ENCODE measurements at places on chromosomes 1 and 21.

DNA sequence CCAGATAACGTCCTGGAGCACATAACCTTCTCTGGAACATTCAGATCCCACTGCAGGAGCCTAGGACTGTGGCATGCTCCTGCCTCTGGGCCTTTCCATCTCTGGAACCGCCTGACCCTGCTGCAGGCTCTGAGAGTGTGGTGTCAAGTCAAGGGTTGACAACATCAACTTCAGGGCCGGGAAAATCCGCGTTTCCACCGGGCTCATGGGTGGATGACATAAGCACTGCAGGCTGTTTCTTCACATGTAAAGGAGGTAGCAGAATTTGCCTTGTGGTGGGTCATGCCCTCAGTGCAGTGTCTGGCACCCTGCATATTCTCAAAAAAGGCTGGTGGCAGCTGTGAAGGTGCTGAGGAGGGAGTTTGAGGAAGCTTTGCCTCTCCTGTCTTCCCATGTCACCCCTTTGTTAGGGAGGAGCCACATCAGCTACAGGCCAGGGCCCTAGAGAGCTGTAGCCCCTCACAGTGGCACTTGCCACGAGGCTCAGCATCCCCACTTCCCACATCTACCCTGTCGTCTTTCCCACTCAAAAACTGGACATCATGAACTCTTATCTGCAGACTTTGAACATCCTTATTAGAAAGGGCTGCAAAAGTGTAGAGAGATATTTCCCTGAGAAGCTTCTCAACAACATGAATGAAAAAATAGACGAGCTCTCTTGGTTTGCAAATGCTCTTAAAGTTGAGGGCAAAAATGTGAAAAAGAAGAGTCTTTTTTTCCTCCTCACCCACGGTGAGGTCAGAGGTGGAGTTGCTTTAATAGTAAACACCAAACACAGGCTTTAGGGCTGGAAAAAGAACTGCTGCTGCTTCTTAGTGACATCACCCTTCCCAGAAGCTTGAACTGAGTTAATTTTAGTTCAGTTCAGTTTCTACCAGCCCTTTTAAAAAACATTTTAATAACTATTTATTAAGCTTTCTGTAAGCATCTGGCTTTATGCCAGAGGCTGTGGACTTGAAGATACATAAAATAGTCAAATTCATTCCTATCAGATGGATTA is 121.3 kb downstream of the HUNK start:
- no peak for DNase-seq

- DNase-seq = no peak
Measured at GRCh38 chr1:8427986-8428385, 110.1 kb downstream of the SLC45A1 start.

DNA sequence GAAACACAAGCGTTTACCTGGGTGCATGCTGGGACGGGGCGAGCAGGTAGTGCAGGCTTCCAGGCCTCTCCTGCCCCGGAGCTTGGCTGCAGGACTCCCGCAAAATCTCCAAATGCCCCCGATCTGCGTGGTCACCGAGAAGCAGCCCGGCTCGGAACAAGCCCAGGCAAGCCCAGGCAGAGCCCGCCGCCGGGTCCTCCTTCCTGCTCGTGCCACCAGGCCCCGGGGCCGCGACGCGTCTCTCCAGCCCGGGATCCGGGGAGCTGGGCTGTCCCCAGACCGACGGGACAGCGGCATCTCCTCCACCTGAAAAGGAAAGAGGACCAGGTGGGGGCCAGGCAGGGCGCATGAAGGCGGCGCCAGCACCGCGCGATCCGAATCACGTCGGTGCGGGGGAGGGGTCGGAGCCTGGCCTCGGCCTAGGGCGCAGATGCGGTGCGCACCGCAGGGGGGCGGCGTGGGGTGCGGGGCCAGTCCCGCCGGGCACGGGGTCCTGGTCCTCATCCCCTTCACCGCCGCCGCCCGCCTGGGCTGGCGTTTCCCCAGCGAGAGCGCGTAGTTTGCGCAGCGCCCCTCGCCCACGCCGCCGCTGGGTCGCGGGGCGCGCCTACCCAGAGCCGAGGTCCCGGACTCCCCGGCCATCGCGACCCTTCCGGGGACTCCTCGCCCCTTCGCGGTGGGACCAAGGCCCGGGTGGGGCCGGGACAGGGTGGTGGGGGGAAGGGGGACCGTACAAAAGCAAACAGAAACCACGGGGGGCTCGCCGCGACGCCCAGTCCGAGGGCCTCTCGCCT is 52.4 kb upstream of the H6PD start:
- no peak for DNase-seq

DNA sequence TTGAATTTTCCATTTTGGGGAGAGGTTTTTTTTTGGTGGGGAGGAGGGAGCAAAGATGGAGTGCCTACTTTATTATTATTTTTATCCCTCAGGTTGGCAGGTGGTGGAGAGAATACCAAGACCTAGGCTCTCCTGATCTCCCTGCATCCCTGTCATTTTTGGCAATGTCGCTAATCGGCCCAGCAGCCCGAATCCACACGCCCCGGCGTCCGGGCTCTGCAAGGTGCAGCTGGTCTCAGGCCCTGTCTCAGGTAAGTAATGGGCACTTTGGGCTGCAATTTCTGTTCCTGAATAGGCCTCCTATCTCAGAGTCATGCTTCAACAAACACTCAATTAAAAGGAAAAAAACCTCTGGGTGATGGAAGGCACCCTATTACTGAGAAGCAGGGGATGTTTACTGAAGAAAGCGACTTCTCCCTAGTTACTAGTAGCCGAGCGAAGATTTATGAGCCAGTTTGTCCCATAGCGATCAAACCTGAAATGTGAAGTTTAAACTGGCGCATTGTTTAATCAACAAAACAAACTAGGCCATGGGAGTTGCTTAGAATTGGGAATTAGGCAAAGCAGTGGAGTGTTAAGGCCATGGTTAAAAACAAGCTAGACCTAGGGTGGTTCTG is 137.8 kb downstream of the RWDD3 start:
- no peak for DNase-seq

DNA sequence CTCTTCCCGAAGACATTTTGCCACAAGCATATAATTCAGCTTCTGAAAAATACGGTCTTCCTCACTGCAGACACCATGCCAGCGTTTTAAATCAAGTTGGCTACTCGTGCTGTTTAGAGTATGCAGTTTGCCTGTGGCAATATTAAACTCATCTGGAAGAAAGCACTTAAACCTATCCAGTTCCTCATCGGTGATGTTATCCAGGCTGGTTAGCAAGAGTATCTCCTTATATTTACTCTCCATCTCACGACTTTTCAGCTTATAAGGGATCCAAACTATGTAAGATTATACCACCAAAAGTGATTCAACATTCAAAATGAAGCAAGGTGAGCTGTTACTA is 9.7 kb upstream of the IFI16 start:
- DNase-seq = no peak

DNA sequence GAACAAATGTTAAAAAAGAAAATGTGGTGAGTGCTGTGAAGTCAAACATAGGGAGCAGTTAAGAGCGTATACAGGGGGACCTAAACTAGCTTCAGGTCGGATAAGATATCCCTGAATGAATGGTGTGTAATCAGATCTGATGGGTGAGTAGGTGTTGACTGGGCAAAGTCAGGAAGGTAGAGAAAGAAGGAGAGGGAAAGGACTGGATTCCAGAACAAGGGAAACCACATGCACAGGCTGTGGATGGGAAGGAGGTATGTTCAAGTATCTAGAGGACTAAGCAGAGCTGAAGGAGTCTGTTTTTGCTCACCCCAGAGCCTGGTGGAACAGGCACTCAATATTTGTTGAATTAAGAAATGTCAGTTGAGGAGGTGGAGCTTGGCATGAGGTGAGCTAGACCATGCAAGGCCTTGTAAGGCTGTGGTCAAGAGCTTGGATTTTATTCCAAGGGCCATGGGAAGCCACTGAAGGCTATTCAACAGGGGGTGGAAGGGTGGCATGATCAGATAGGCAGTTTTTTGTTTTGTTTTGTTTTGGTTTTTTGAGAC is 27.4 kb downstream of the MAP7D1 start:
- DNase-seq = no peak

- no peak for DNase-seq
Measured at GRCh38 chr1:224616756-224617409, 766 bp downstream of the CNIH3 start.

DNA sequence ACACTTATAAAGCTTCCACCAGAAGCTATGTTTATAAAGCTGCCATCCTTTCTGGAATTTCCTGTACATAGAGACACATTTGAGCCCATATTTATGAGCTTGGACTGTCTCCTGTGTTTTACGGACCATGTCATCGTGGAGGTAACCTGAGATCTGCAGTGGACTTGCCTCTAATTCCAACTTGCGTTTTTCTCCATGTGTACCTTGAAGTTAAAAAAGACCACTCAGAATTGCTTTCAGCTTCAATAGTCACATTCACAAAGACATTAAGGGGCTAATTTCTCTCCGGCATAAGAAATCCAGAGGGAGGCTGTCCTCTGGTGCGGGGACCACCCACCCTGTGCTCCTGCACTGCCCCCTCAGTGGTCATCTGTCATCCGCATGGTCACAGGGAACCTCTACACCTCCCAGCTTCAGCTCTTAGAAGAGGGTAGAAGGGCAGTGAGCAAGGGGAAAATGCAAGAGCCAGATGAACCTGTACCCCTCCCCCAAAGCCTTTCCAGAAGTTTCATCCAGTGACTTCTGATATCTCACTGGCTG is 521.4 kb upstream of the CAMK1G start:
- no peak for DNase-seq

DNA sequence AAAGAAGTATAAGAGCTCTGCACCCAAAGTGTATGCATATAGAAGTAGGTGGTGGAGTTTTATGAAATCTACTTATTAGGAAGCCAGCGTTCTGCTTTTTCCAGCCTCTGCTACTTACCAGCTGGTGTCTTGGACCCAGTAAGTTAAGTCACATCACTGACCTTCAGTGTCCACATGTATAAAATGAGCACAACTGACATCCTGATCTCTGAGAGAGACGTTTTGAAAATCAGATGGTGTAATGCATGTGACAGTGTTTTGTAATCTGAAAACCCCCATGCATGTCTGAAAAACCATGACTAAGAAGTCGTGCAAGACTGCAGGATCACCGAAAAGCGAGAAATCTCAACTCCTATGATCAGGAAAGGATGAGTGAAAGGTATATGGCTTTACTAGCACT is 2.0 kb downstream of the CR1 start:
- DNase-seq = no peak

DNA sequence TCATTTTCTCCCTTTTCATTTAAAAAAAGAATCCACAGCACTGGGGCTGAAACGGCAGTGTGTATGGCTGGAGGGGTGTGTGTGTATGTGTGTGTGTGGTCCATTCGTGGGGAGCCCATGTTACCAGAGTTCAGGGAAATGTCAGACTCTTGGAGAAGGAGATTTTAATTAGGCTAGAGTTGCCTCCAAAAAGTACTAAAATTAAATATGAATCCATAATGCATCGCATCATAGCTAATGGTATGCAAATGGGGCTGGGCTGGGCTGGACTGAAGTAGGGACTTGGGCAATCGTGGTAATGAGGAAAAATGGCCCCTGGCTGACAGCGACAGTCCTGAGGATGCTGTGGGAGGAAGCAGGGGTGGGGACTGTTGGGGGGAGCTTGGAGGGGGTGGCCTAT is 24.8 kb downstream of the GRIK3 start:
- DNase-seq = no peak

GRCh38 chr1:56077206-56077605 is 502.2 kb downstream of the PLPP3 start:
- no peak for DNase-seq

DNA sequence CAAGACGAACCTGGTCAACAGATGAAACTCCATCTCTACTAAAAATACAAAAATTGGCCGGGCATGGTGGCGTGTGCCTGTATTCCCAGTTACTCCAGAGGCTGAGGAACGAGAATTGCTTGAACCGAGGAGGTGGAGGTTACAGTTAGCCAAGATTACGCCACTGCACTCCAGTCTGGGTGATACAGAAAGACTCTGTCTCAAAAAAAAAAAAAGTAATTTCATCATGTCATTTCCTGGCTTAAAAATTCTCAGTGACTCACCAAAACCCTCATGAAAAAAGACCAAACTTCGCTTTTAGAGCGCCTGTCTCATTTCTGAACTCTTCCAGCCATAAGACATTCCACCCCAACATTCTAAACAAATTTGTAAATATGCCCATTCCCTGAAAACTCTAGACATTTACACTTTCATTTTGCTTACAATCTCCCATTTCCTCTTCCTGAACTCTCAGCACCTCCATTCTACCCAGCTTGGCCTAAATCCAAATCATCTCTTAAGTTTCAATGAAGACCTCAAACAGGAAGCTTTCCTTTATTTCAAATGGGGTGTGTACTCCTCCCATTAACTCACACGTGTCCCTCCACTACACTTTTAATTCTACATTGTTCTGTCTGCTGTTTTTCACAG is 50.5 kb upstream of the PRRC2C start:
- no peak for DNase-seq

DNA sequence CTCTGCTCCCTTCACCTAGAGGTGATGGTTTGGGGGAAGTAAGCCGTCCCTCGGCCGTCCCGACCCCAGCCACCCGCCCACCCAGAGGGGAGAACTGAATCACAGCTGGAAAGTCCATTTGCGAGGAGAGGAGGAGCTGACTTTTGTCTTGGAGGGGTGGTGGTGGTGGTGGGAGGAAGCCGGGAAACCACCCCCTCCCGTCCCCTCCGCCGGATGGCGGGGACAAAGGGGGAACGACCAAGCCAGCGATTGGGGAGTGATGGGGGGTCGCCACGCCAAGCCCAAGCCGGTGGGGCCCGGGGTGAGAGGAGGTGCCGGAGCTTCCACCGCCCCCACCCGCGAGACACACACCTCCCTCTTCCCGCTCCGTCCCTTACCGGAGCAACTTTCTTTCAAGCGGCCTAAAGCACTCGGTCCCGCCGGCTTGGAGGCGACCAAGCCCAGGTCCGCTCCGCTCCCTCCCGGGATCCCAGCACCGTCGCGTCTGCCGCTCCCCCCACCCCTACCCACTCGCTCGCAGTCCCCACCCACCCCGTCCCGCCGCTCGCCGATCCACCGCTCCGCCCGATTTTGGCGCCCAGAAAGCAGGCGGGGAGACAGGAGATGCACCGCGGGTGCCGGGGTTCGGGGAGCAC is 540 bp downstream of the ARHGEF2 start:
- DNase-seq = no peak

DNA sequence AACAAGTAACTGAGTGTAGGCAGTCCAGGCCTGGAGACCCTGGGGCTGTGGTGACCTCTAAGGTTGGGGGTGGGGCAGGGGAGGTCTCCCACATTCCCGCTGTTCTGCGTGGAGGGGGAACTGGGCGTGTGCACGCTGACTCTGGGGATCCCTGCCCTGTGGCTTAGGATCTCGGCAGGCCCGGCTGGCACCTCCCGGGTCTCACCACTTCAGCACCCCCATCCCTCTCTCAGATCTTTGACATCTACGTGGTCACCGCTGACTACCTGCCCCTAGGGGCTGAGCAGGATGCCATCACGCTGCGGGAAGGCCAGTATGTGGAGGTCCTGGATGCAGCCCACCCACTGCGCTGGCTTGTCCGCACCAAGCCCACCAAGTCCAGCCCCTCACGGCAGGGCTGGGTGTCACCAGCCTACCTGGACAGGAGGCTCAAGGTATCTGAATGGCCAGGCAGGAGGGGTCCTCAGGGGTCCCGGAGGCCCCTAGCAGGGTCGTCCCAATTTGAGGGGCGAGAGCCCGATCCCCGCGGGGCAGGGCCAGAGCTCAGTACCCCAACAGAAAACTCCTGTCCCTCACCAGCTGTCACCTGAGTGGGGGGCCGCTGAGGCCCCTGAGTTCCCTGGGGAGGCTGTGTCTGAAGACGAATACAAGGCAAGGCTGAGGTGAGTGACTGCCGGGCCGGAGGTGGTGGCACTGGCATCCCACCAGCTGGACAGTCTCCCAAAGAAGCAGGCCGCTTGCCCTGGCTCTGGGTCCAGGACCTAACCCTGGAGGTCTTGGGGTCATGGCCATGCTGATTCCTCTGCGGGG is 68.7 kb downstream of the TRIM11 start:
- no peak for DNase-seq

All from NCI-H187 (cell line).